CD4-positive, alpha-beta memory T cell (primary cell): ENCODE measurements at places on chromosomes 3 and 15.

DNA sequence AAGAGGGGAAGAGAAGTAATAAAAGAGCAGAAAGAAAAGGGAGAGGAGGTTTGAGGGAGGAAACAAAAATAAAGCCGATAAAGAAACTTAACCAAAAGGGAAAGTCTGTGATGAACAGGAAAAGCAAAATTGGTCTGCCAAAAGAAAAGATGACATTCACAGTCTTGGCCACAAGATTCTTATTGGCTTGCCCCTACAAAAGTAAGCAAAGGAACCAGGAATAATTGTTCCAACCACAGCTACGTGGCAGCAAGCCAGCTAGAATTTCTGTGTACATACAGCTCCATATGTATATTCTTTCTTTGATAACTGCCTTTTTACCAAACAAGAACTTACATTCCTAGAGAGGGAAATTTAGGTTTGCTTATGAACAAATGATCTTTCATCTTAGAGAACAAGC, 79.6 kb downstream of the MLH1 start:
- no peak for DNase-seq

DNA sequence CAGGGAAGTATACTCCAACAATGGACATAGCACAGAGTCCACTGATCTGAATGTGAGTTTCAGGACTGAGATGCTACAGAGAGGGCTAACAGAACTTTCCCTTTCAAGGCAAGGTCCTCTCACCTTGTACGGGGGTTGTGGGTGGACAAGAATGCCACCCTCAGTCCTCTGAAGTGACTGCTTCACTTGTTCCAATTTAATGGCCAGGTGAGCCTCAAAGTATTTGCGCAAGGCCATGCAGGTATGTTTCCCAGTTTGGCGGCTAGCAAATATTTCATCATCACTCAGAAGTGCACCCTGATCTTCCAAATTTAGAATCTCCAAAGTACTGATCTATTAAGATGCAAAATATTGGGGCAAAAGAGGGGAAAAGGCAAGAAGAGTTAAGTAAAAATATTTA, 38.1 kb downstream of the RBM15B start:
- DNase-seq = no peak

DNA sequence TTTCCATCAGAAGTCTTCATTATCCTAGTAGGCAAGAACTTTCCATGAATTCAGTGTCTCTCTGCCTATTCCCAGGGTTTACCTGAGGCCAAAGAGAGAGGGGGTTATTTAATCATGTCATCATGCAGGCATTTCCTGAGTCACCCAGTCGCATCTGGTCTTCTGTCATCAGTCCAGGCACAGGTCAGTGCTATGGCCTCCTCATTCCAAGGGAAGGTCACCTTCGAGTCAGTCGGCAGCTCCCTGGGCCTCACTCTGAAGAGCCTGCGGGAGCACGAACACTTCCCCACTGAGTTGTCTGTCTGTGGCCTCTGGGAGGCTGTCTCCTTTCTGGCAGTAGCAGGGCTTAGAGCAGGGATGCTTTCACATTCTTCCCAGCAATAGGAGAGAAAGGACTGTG, 26.2 kb upstream of the LRTM1 start:
- no peak for DNase-seq

GRCh38 chr3:14280326-14280725, 101.7 kb downstream of the LSM3 start:
- no peak for DNase-seq

GRCh38 chr3:56782215-56782614, 19.5 kb downstream of the ARHGEF3 start:
- no peak for DNase-seq

- peak; percentile 20 for DNase-seq
Observed at GRCh38 chr15:95839367-95839782, 491.1 kb upstream of the NR2F2 start.

- no peak for DNase-seq
Observed at GRCh38 chr3:115518100-115518852, 105.0 kb upstream of the GAP43 start.

GRCh38 chr3:179848711-179849110, 188.0 kb downstream of the PEX5L start:
- no peak for DNase-seq

DNA sequence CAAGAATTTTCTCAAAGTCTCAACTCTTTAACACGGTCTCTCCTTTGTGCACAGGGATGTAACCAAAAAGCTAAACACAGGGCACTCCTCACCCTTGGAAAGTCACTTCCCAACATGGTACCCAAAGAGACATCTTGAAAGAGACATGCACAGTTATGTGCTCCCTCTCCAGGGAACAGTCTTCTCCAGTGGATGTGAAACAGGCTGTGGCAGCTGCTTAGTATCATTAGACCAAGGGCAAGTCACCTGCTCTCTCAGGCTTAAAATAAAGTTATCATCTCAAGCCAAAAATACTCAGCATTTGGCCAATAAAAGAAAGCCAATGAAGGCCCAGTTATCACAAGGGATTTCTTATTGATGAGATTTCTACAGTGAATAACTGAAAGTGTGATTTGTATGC, 128.3 kb downstream of the WDR76 start:
- no peak for DNase-seq

DNA sequence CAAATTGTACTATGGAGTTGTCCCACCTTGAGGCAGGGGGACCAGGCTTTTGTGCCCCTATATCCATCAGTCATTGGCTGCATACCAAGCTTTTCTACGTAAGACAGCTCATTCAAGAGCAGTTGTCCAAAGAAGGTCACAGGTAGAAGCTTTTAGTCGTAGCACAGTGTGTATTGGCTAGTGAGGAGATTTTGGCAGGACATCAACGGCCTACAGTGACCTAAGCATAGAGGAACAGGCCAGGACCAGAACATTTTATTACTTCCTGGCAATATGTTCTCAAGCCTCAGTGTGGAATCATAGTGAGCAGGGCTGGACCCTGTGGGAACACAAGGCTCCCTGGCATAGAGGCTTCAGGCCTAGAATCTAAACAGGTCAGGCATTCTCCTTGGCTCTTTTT, 105.4 kb upstream of the ANKRD28 start:
- DNase-seq = no peak

DNA sequence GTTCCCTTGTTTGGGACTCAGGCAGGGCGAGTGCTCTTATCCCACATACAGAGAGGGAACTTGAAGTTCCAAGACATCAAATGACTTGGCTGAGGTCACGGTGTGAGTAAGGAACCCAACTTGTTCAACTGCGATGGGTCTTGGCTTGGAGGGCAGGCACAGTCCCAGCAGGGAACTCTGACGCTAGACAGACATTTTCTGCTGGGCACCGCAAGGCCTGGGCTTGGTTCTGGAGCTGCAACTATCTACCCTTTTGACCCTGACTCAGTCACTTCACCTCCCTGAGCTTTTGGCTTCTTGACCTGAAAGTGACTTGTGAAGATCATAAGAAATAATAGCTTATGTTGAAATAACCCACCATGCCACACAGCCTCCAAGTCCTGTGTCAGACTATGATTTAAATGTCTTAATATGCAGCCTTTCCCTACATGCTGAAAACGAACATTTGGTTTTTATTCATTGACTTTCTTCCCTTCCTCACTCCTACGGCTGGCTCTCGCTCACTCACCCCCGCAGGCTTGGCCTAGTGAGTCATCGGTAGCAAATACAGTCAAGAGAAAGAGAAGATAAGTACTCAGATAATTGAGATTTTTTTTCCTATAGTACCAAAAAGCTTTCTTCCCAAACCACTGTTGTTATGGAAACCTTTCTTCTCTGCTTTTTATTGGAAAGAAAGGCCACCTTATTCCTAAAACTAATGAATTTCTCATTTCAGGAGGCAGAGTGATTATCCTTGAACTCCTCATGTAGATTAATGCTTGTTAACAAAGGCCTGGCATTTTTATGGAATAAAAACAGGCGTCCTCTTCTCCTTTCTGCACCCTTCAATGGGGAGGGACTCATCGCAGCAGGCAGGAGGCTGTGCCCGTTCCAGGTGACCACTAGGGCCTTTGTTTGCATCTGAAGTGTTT, 178.4 kb downstream of the ATP10A start:
- DNase-seq = no peak

DNA sequence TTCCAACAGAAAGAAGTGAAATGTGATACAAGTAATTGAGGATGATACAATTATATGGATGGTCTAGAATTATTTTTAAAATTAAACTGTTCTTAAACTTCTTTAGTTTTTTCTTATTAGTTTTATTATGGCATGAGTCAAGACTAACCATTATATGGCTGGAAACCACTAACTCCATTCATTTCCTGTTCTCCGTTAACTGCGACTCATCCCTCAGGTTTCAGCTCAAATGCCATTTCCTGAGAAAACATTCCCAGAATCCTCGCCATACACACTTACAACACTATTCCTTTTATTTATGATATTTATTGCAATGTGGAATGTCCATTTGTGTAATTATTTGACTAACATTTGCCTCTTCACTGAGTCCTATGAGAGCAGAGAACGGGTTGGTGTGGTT, 394.1 kb downstream of the SOX2 start:
- no peak for DNase-seq

DNA sequence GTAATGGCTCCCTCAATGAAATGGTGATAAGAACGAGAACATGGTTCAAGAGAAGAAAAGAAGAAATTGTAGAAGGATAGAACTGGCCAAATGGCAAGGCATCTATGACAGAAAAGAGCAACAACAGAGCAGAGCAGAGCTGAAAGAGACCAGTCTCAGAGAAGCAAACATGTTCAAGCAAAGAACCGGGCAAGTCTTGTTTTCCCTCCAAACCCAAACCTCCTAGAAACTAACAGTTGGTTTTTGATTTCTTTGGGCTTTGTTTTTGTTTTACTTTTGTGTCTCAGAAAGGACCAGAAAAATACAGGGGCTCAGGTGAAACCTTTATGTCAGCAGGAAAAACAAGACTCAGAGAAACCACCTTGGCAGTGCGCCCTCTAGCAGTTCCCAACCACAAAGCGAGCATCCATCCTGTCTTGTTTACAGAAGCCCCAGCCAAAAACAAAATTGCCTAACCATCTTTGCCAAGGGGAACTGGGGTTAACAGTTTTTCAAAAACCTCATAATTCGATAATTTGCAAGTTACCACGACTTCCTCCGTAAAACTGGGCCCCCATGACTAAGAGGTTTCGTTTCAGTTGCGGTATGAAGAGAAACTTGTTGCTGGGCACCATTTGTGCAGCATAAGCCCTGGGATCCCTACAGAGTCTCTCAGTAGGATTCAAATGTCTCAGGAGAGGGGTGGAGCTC, 159.2 kb upstream of the SLC24A5 start:
- no peak for DNase-seq

GRCh38 chr3:45153658-45154437, 7.7 kb upstream of the CDCP1 start:
- no peak for DNase-seq

DNA sequence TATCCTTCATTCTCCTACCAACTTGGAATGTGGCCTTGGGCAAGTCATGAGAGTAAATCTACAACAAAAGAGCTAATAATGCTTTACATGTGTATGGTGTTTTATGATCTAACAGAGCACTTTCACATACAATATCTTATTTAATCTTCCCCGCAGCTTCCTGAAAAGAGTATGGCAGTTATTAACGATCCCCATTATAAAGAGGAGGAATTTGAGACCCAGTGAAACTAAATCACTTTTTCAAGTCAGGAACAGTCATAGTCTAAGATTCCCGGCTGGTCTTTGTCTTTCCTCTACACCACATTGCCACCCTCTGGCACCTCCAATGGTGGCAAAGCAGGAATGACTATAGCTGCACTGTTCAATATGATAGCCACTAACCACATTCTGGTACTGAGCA, 69.7 kb upstream of the CMSS1 start:
- DNase-seq = no peak

GRCh38 chr3:7684182-7684715, 817.4 kb upstream of the LMCD1 start:
- DNase-seq = no peak

DNA sequence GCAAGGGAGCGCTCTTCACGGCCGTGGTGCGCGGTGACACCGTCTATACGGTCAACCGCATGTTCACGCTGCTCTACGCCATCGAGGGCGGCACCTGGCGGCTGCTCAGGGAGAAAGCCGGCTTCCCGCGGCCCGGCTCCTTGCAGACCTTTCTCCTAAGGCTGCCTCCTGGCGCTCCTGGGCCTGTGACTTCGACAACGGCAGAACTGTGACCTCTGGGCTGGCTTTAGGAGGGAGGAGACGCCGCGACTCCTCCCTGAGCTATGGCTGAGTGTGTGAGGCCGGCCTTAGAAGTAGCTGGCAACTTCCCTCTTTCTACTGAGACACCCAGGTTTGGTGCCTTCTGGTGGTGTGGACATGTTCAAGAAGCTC, 1.4 kb downstream of the KBTBD13 start:
- DNase-seq = peak; percentile 24

DNA sequence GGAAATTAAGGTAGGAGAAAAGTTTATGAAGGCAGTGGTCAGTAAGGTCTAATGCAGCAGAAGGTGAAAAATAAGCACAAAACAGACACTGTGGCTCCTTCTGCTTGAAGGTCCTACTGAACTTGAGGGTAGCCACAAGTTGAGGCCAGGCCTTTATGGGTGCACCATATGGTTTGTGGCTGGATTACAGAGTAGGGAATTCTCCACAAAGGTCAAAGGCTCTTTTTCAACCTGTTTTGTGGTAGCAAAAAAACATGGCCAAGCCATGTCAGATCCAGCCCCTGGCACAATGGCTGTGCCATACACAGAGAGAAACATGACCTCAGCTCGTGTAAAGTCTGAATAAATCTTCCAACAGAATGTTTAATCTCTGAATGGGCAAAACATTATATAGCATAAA, 214.0 kb downstream of the SATB1 start:
- DNase-seq = no peak

DNA sequence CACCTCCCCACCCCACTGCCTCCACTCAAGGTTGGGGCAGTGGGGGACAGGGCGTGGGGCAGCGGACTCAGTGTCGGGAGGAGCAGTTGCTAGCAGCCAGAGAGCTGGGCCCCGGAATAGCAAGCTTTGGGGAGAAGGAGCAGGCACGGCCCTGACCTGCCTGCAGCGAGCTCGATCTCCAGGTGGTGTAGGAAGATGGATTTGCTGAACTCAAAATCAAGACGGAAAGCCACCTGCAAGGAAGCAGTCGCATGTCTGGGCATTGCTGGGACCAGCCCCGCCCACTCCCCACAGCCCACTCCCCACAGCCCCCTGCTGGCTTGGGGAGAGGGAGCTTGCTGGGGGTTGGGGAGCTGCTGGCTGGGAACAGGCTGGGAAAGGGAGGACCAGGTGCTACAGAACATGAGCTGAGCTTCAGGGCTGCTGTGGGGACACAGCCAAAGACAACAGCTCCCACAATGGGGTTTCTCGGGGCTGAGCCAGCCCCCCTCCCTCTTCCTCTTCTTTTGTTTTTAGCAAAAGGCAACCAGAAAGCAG, 38.0 kb downstream of the FEM1B start:
- no peak for DNase-seq

- DNase-seq = no peak
Observed at GRCh38 chr3:171183042-171183441, 156.5 kb upstream of the SLC2A2 start.
